ENCODE measurements at places on chromosomes 7 and 10.

DNA sequence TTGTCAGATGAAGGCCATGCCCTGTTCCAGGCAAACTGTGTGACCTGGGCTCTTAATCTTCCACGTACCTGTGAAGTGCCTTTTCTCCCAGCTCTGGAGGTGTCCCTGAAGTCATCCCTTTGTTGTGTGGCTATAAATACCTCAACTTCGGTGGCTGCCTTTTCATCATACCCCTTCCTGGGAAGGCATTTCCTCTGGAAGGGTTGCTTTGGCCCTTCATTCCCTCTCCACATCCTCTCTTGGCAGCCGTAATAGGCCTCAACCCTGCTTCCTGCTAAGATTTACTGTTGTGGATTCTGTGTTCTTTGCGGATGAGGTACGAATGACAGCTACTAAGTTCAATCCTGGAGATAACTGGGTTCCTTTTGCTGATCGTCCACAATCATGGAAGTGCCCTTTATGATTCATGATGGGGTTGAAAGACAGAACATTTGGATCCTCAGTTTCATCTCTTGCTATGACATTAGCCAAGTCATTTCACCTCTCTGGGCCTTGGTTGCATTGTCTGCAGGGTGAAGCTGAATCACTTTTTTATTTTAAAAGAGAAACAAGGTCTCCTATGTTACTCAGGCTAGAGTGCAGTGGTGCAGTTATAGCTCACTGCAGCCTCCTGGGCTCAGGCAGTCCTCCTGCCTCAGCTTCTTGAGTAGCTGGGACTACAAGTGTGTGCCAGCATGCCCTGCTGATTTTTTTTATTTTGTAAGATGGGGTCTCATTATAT, 23.6 kb downstream of the FKBP6 start:
- DNase-seq: no peak

GRCh38 chr7:21641546-21641945, 98.7 kb downstream of the DNAH11 start:
- no peak for DNase-seq

DNA sequence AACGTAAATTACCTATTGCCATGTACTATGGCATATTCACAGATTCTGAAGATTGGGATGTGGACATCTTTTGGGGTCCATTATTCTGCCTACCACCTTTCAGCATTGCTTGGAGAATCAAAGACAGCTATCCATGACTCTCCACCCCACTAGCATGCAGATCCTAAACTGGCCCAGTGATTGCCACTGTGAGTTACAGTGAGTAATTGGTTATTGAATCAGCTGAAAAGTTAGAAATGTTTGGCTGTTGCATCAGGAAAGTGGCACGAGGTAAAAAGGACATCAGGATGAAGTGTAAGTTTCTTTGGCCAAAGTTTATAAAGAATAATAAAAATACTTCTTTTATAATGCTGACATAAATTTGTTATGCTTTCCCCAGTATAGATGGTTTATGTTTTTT, 148.2 kb upstream of the ETV1 start:
- no peak for DNase-seq

DNA sequence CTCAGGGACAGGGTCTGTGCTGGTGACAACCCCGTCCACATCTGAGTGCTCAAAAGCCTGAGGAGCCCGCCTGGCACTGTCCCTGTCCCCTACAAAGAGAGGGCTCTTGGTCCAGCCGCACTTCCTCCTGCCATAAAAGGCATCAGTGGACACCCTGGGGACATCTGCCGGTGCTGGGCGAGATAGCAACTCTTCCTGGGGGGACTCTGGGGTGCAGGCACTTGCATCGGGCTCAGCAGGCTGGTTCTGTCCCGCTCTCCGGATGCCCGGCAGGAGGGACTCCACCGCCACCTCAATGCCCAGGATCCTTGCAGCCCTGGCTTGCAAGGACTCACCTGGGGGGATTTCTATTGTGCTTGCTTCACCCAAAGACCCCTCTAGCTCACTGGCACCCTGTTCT, 32.8 kb downstream of the JCAD start:
- DNase-seq: no peak

- no peak for DNase-seq
Measured at GRCh38 chr10:350981-351501, 215.8 kb downstream of the ZMYND11 start.

DNA sequence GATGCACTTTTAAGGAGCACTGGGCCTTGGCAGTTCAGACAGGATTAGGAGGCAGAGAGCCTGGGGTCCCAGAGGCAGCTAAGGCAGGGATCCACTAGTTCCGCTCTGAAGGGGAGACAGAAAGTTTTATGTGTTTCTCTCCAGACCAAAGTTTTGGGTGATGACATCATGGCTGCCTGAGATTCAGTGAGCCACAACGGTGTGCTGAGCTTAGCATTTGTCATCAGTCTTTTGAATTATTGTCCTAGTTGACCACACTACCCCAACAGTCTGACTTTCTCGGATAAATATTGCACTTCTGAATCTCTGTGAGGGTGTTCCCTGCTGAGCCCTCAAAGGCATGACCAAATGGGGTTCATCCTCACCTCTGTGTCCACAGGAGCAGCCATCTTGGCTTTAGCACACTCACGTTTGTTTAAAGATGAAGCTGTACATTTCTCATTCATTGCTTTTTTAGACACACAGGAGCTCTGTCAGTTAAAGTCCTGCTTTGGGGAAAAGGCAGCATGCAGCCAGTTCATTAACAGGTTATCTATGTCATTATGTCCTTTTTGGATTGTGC, 297.7 kb upstream of the LRGUK start:
- DNase-seq: no peak

DNA sequence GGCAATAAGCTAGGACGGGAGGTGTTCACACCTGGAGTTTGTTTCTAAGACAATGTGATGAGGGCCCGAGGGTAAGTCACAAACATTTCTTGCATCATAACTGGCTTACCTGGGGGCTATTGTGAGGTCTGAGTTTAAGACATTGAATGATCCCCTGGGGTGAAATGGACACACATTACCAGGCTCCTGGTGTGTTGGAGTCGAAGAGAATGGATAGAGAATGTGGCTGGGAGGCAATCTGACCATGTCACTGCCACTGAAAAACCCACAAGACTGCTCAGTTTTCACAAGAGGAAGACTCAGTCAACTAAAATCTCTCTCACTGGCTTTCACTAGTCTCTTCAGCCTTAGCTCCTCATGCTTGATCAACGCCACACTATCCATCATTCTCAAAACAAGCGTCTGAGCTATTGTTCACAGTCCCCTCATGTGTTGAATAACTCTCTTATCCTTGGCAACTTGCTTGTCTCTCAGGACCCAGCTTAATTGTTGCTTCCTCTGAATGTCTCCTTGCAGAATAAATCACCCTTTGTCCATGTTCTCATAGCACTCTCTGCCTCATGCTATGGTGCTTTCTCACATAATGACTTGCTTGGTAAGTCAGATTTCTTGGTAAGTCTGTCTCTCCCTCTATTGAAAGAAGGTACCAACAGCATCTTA, at the start of gene C10orf120:
C10orf120 (minus strand) TSS at position 51 of the 660 bp plus-strand sequence. CDS start 56 bp downstream, outside the sequence.
- DNase-seq: no peak

- no peak for DNase-seq
Measured at GRCh38 chr7:19295376-19295775, 150.2 kb upstream of the FERD3L start.

- DNase-seq: no peak
Measured at GRCh38 chr7:91098566-91098965, 165.7 kb upstream of the FZD1 start.

- no peak for DNase-seq
Measured at GRCh38 chr10:61404751-61405150, 48.4 kb downstream of the TMEM26 start.

GRCh38 chr7:19248115-19248514, 102.9 kb upstream of the FERD3L start:
- no peak for DNase-seq

DNA sequence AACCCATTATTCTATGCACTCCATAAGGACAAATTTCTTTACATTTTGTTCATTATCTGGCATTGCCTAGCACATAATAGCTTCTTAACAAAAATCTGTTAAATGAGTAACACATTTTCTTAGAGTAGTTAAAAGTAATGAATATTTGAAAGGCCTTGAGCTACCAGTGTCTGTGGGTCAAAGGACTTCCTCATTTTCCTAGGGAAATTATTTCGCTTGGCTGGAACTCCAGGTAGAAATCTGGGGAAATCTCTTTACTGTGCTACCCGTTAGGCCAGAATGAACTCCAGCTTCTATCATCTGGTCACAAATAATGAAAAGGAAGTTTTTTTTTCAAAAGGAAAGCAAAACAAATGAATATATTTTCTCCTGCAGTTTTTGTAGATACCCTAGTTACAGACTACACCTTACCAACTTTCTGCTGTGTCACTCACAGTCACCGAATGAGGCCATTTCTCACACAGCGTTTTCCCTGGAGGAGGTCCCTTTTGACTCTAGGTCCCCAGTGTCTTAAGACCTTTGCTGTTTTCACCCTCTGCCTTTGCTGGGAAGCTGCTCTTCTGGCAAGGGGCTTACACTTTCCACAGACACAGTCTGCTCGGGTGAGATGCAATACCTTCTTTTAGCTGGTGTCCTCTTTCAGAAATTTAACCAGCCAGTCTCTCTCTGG, 1.6 kb downstream of the SAMD9L start:
- DNase-seq: no peak

DNA sequence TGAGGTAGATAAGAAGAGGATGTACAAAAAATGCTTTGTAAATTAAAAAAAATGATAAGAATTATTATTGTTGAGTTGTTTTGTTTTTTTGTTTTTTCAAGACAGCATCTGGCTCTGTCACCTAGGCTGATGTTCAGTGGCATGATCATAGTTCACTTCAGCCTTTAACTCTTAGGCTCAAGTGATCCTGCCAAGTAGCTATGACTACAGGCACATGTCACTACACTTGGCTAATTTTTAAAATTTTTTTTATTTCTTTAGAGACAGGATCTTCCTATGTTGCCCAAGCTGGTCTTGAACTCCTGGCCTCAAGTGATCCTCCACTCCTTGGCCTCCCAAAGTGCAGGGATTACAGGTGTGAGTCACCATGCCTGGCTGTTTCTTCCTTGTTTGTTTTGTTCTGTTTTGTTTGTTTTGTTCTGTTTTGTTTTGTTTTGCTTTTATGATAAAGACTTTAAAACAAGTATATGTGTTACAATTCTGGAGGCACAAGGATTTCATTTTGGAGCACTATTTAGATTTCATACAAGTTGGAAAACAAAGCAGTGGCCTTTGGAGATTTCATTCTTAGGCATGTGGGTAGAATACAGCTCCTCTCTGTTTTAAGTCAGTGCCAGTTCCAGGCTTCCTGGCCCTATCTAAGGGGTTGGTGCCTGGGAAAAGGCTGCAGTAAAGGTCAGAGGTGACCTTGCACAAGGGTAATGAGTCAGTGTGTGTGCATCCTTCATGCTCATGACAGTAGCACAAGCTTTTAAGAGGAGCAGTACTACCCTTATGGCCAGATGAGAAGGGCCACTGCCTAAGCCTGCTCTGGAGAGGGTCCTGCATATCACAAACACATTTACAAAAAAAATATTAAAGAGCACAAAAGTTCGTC, 17.9 kb downstream of the FGFBP3 start:
- no peak for DNase-seq

GRCh38 chr7:33753881-33754525, 151.3 kb upstream of the BMPER start:
- DNase-seq: no peak

DNA sequence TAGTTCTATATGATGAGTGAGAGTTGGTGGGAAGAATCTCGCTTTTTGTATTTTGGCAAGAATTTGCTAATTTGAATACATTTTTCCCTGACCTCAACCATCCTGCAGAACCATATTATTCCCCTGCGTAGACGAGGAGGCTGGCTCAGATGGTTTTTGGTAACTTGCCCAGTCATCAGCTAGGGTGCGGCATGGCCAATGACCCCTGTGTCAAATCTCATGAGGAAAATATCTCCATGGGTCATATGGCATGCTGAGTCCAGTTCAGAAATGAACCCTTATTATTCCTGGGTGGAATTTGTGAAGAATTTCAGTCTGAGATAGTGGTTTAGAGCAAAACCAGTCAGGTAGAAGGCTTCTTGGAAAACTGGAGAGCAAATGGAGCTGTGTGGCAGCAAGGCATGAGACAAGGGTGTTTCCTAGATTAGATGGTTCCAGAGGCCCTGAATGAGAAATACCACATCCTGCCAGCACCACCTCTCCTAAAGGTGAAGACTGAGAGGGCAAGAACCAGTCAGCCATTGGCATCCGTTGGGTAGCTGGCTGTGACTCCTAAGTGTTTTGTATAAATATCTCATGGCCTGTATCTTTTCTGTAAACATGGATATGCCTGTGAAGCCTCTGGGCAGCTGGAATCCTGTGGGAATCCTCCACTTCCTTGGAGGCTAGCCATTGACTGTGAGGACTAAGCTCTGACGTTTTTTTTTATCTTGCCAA, 5.8 kb upstream of the UPP1 start:
- DNase-seq: no peak

GRCh38 chr7:41822259-41822817, 119.4 kb upstream of the INHBA start:
- no peak for DNase-seq

- DNase-seq: no peak
Measured at GRCh38 chr10:126042906-126043305, 146.5 kb downstream of the FANK1 start.
